ENCODE measurements at places on chromosomes 5 and 9. TPM values are rescaled to one million over a fixed set of nuclear protein-coding genes. Genes with fewer than 3 reads are reported as not detected.

C5orf58 gene
- total RNA-seq = not detected

HMCN2 gene
- 23.3 TPM for total RNA-seq

FAM81B gene
- total RNA-seq = not detected

RNF180 gene
- 3.5 TPM for total RNA-seq

IFNB1 gene
- total RNA-seq = not detected

MAT2B gene
- total RNA-seq = 69.9 TPM

SMIM33 gene
- 2.8 TPM for total RNA-seq

SNCAIP gene
- total RNA-seq = 1.1 TPM

TMEFF1 gene
- total RNA-seq = 0.50 TPM

SLC34A1 gene
- not detected for total RNA-seq

ACER2 gene
- total RNA-seq = 9.0 TPM

ARSI gene
- total RNA-seq = 0.27 TPM

FOXD4L5 gene
- total RNA-seq = 0.24 TPM

RNF20 gene
- total RNA-seq = 35.0 TPM

CEL gene
- total RNA-seq = 2.4 TPM

PCDHA13 gene
- total RNA-seq = 0.12 TPM

SPATA9 gene
- 0.49 TPM for total RNA-seq

LARP1 gene
- total RNA-seq = 161 TPM

LCN9 gene
- not detected for total RNA-seq

ISL1 gene
- 0.52 TPM for total RNA-seq

LCN10 gene
- total RNA-seq = 1.2 TPM

ALDH1A1 gene
- 91.0 TPM for total RNA-seq

MEIKIN gene
- not detected for total RNA-seq

DCANP1 gene
- total RNA-seq = not detected

SLC9A3 gene
- total RNA-seq = 78.1 TPM

GALNT12 gene
- total RNA-seq = 115 TPM

TAF11L10 gene
- not detected for total RNA-seq

Measured in left colon (tissue), 2 donors.